ENCODE measurements at places on chromosomes 11 and 22.

- no peak for DNase-seq
Observed at GRCh38 chr11:119342362-119343130, 1.9 kb upstream of the C1QTNF5 start.

- peak; percentile 75 for DNase-seq
Observed at GRCh38 chr11:114762408-114762807, 84.1 kb downstream of the NXPE2 start.

DNA sequence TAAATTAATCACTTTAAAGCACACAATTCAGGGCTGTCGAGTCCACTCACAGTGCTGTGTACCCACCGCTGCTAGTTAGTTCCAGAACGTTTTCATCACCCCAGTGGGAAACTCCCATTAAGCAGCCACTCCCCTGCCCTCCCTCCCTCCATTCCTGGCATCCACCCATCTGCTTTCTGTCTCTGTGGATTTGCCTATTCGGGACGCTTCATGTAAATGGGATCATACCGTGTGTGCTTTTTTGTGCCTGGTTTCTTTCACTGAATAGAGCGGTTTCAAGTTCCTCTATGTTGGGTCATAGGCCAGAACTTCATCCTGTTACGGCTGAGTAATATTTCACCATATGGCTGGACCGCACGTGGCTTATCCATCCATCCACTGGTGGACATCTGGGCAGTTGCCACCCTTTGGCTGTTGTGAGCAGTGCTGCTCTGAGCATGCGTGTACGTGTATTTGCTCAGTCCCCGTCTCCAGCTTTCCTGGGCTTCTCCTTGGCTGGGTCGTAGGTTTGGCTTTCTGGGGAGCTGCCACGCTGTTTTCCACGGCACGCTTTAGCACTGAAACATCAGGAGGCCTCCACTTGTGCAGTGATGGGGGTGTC lies 30.1 kb downstream of the ARHGAP8 start:
- no peak for DNase-seq

DNA sequence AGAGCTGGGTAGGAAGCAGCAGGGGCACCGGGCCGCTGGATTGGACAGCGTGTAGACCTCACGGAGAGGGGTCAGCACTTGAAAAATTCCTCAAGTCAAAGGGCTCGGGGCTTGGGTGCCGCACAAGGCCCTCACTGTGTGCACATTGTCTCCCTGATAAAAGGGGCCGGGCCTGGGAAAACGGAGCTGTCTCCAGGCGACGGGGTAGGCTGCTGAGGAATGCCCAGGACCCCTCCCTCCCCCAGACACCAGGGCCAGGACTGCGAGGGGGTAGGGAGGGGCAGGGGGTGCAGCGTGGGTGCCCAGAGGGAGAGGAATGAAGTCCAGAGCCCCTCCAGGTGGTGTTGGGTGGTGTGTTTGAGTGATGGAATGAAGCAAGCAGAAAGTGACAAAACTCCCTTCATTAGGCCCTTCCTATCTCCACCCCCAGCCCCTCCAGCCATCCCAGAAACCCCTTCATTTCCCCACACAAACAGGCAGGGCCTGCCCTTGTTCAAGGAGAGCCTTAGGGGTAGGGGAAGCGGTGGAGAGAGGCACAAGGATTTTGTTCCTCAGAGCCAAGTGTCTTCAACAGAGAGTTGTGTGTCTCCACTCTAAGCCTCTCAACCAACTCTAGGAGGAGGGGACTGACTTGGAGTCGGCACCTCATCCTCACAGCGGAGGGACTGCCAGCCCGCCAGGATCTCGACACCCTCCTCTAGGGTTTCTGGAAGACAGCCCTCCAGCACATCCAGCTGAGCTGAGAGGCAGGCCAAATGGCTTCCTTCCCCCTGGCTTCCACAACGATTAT lies 63.9 kb downstream of the SYN3 start:
- no peak for DNase-seq

DNA sequence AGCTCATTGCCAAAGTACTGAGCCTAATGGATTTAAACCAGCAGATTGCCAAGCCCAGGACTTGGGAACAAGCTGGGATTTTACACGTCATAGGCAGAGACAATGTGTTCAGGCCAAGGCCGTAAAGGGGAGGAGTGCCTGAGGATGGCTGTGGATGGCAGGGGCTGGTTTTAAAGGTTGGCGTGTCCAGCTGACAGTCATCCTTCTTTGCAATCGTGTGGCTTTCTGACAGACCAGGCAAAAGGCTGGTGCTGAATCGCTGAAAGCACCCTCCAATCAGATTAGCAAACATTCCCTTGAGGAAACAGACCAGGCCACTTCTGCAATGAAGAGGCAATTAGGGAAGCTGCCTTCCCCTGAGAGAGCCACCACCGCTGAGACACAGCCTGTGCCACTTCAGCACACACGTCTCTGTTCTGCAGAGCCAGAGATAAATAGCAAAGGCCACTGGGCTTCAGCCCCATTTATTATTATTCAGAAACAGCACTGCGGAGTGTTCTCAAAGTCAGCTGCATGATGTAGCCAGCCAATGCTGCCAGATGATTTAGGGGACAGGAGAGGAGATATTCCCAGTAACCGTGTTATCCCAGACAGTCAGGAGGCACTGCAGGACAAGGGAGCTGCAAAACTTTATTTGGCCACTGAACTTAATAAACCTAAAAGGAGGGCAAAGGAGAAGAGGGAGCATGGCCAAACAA lies 54.2 kb upstream of the CSNK2A3 start:
- no peak for DNase-seq

- peak; percentile 60 for DNase-seq
Observed at GRCh38 chr11:129703846-129704245, 111.8 kb upstream of the TMEM45B start.

- DNase-seq, result peak; percentile 4
Observed at GRCh38 chr11:65456418-65456817, 33.8 kb downstream of the NEAT1 start.

GRCh38 chr11:3121416-3121815 lies 43.7 kb downstream of the OSBPL5 start:
- no peak for DNase-seq

- DNase-seq, result no peak
Observed at GRCh38 chr11:117715801-117716200, 81.2 kb downstream of the DSCAML1 start.

DNA sequence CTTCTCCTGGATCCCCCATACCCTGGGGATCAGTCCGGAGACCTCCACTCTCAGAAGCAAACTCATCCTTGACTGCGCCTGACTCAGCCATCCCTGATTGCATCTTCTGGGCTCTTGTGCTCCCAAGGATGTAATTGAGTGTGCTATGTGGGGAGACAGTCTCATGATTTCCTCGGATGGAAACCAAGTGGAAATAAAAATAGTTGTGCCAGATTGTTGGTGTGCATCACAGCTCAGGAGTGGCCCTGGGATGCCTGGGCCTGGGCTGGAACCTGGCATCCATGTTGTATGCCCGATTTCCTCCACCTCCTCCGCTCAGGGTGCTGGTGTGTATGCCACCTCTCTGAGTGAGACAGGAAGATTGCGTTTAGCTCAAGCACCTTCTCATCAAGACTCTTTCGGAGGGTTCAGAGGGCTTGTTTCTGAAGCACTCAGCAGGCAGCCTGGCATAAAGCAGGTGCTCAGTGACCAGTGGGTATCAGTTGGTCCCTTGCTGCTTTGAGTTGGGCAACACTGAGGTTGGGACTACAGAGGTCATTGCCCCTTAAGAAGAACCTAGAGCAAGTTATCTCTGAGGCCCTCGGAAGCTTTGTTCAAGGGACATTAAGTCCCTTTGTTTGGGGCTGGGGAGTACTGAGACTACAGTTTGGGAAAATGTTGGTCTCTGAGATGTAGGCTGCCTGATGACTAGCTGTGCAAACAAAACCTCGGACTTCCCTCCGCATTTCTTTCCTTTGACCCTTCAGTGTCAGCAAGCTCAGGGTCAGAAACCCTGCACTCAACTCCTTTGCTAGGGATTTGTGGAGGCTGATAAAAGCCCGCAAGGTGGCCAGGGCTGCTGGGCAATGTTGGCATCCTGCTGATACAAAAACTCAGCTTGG lies 24.8 kb upstream of the MICAL2 start:
- no peak for DNase-seq
